Effector memory CD8-positive, alpha-beta T cell (primary cell): ENCODE measurements at places on chromosomes 7 and 10.

- no peak for DNase-seq
Measured at GRCh38 chr7:52249741-52250140, 785.7 kb upstream of the POM121L12 start.

DNA sequence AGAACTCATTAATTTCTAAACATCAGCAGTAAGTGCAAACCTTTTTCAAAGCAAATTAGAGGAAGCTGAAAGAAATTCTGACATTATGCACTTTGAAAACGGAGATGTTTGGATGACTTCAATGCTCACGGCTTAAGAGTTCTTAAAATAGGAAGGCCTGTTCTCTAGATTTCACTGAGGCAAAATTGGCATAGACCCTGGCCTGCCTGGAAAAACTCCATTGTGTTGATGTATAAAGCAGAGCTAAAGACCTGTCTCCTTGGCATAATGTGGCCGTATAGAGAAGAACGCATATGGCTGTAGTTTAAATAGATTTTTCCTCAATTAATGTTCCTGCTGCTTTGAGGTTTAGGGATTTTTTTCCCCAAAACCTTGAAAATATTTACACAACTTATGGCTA lies 24.5 kb upstream of the AGMO start:
- DNase-seq: no peak

DNA sequence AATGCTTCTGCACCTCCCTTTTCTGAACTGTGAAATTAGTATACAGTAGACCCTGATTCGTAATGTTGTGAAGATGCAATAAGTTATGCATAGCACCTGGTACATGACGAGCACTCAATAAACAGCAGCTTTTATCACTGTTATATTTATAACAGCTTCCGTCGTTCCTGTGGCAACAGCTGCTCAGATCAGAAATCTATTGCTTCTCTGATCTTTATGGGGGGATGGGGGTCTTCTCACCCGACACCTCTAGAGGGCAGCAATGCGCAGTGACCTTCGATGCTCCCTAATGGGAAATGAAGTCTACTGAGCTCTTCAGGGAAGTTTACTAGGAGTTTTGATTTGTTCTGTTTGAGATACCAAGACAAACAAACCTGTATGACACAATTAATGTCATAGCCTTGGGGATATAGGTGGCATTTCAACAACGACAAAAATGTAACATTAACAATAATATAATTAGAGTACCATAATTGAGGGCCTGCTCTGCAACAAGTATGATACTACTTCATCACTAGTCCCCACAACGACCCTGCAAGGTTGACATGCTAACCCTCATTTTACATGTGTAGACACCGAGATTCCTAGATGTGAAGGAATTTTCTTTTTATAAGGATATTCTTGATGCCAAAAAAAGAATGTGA lies 289.6 kb downstream of the SFMBT2 start:
- DNase-seq: peak; percentile 63

DNA sequence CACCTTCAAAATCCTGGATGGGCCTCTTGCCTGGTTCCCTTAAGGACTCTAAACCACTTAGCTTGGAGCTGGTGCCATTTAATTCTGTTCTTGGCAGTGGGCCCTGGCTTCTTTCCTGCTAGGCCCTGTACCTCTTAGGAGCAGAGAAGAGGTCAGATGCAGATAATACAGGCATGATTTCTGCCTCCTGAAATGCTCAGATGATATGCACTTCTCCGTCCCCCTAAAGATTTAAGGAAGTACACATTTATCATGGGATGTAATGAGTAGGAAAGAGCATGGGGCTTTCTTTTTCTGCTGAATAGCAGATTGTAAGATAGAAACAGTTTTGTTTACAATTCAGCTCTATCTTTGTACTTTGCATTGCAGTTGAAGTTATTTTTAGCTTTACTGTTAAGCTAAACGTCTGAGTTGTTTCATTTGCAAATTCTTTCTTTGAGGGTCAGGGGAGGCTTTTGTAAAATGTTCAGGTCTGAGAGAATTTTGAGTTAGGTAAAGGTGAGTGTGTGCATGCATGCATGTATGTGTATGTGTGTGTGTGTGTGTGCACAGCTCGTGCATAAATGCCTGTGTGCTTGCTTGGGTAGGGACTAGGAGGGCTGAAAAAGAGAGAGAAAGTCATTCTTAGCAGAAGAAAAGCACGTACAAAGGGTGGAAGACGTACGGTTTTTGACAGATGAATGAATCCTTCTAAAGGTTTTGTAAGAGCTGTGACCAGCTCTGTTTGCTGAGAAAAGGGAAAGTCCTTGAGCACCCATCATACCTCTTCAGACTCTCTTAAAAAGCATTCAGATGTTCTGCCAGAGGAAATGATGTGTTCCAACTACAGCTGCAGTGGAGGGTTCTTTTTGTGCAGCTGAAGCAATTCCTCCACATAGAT lies 364.2 kb downstream of the AUTS2 start:
- DNase-seq: no peak

DNA sequence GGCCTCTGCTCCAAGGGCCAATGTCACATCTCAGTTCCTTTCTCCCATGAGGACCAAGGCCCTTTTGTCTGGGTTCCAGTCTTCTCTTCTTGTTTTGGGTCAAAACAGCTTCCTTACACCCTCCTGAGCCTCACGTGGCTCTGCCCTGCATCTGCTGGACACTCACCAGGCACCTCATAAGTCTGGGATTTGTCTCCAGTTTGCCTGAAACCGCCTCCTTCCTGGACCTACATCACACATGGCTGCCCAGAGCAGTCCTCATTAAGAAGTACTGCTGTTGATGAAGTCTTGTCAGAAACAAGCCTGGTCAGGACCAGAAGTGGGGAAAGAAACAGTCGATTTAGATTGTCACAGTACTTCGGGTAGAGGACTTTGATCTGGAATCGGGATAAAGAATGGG lies 173.4 kb upstream of the BMPER start:
- no peak for DNase-seq

DNA sequence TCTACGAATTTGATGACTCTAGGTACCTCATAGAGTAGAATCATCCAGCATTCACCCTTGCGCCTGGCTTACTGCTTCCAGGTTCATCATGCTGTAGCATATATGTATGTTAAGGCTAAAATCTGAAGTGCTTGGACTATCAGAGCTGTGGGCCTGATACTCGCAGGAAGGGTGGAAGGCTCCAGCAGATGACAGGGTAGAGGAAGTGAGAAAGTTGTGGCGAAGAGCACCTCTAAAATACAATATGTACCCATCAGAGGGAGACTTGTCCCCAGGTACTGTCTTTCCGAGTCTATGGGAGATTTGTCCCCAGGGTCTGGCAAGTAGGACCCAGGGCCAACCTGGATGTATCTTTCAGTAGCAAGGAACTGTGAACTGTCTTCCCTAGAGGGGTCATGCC lies 48.1 kb upstream of the PLEKHA1 start:
- DNase-seq: no peak

GRCh38 chr7:34747867-34748727 lies 90.1 kb downstream of the NPSR1 start:
- no peak for DNase-seq

DNA sequence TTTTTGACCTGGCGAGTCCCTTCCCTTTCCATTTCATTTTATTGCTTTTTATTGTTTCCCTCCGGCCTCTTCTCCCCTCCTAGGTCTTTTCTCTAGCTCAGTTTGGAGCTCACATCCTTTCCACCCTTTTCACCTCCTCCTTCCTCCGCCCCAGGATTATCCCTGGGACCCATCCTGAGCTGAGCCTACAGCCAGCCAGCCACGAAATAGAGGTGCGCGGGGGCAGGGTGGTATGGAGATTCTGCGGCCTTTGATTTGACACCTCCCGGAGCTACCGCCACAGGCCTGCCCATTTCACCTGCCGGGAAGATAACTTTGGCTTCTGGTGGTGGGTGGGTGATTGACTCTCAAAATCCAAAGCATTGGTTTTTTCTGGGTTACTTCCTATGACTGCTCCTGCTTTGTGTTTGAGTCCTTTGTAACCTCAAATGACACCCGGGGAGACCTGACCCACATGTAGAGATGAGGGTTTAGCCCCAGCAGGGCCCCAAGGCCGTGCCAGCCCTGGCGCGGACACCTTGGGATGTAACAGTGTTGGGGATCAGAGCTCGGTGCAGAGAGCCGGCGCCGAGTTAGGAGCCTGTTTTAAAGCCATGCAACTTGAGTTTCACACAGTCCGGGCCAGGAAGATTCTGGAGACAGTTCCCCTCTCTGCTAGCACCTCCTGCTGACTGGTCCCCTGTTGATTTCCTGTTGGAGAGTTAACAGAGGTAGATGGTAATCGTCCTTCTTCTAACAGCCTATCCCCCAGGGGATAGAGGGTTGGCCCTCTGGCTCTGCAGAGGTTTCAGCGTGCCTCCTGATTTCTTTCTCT lies 1.5 kb downstream of the DUSP5 start:
- DNase-seq: peak; percentile 40

GRCh38 chr10:75398692-75399460 lies 2.7 kb downstream of the ZNF503 start:
- no peak for DNase-seq

DNA sequence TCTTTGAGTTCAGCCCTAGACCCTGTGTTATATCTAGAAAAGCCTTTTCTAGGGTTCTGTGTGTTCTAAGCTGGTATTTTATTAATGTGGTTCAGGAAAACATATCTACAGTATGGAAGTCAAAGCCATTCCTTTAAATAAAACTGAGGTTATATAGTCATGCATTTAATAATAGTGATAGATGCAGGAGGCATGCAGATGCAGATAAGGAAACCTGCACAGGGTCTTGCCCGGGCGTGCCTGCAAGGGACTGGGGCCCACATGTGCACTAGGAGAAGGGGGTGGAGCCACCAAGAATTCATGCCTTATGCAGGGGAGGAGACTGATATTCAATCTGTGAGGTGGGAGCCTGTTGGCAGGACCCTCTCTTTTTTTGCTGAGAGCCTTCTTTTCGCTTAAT lies 171.5 kb downstream of the PRPF18 start:
- DNase-seq: no peak

DNA sequence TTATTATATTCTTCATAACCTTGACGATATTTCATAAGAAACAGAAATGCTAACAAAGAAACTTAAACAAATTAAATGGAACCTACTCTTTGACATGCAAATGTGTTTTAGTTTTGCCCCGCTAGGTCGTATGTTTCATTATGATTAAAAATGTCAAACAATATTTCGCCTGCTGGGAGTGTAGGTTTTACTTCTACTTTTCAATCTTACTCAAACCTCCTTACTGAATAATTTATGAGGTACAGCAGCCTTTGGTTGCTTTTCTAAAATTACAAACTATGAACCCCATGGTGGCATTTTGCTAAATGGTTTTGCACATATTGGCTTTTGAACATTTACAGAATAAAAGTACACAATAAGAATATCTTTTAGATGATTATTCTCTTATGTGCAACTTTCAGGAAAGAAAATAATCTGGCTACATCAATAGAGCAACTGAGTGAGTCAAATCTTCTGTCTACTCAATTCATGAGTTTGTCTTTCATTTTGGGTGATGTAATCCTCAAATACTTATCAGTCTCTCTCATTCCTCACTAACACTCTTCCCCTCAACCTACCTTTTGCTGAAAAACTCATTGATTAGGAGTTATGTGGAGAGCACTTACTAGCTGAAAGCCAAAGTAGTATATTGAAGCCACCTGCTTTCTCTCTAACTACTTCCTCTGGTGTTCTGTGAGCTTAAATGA lies 1226.4 kb downstream of the XPNPEP1 start:
- DNase-seq: no peak

- no peak for DNase-seq
Measured at GRCh38 chr10:93357680-93358079, 124.5 kb downstream of the MYOF start.

- no peak for DNase-seq
Measured at GRCh38 chr7:148110097-148110868, 480.3 kb upstream of the C7orf33 start.

DNA sequence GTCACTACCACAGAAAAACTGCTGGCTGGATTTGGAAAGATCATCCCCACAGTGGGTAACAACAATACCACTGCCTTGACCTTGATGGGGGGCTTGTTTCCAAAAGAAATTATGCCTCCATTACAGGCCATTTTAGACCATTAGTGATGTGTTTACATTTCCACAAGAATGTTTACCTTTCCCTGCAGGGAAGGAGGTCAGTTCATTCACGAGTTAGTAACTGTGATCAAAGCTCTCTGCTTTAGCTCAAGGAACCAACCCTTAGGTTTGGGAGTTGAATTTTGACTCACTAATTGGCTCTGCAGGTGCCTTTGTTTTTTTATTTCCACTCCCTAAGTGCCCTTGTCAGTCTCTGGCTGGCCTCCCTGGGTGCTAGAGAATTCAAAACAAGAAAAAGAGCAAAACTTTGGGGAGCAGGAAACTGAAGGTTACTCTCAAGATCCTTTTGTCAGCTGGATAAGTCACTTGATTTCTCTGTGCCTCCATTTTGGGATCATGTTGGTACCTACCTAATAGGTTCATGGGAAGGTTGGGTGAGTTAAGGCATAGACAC lies 41.1 kb upstream of the NUPR2 start:
- DNase-seq: no peak

DNA sequence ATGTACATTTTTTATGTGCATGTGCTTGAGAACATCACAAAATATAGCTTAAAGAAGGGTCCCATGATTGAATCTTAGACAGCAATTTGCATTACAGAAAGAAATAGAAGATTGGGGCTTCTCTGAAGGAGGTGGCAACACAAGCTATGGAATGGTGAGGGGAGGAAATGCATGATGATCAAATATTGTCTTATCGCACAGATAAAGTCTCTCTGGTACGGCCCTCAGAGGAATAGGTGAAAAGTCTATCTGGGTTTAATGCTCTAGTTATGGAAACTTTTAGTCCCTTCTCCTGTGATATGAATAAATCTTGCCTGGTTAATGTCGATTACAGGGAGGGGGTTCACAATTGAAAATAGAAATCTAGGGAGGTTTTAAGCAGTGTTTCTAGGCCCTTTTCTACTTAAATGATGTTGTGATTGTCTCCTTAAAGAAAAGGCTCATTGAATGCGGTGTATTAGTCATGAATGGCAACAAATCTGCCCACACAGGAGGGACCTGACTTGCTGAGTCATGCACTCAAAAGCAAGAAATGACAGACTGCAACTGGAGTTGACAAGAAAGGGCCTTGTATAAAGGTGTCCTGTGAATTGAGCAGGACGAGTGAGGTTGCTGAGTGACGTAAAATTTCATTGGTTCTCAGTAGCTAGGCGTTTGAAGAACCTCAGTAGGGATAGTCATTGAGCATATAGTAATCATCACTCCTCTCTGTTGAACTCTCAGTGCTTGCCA lies 133.4 kb upstream of the CSTF2T start:
- DNase-seq: no peak

GRCh38 chr7:157687158-157687557 lies 350.4 kb downstream of the DNAJB6 start:
- no peak for DNase-seq

- no peak for DNase-seq
Measured at GRCh38 chr10:104512800-104513199, 128.3 kb upstream of the SORCS3 start.

- DNase-seq: no peak
Measured at GRCh38 chr7:128406314-128407232, 3.2 kb downstream of the IMPDH1 start.

- DNase-seq: no peak
Measured at GRCh38 chr7:727806-728460, 852 bp upstream of the PRKAR1B start.

DNA sequence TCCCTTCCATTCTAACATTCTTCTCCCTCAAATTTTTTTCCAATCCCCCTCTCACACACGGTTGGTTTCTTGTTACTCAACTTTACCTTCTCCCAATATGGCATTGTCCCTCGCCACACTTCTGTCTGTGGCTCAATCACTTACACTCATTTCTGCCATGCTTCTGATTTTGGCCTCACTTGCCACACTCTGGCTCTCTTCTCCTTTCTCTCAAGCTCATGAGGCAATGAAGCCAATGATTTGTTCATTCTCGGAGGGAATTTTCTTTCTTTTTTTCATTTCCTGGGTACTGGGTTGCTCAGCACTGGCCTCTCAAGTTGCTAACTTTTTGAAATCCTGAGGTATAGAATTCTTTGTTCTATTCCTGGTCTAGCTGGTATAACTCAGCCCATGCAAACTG lies 4.0 kb upstream of the MYOZ1 start:
- DNase-seq: no peak
